AG09309 (cell line): ENCODE measurements at places on chromosomes 4 and X.

DNA sequence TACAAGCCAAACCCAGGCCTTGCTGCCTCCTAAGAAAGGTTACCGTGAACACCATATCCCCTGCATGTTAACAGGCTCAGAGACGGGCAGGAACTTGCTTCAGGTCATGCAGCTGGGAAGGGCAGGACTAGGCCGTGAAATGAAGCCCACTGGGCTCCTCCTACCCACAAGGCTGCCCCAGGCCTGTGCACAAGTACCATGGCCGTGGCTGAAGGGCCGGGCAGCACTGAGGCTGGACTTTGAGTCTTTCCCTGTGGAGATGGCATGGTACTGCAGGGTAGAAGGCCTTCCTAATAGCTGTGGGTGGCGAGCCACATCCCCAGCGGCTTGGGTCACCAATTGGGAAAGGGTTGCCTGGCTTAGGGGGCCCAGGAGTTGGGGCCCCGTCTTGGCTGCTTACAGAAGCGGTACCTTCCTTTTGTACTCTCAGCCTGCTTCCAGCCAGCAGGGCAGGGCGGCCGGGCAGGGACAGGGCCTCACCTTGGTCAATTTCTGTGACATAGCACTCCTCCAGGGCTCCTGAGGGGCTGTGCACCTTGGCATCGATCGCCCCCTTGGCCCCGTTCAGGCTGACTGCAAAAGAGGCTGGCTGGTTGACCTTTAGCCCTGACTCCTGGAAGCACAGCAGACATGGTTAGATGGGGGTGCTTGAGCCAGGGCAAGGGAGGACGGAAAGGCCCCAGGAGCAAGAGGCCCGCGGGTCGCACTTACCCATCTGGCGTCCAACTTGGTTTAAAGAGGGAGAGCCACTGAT is 23.8 kb downstream of the FLNA start:
- no peak for DNase-seq

DNA sequence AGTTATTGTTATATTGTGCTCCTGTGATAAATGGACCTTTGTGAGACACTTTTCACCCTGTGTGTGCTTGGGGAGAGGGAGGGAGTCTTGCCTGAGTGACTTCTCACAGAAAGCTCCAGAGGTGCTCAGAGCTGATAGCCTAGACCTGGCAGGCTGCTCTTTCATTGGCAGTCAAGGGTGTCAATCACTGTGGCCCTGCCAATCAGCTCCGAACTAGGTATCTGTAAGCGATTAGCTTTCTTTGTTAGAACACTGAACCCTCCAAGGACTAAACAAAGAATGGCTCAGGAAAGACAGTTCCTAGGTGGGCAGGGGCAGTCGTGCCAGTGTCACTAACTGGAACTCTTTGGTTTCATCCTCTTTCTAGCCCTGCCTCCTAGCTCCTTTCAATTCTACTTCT is 2.7 kb upstream of the NALF2 start:
- DNase-seq, result no peak

DNA sequence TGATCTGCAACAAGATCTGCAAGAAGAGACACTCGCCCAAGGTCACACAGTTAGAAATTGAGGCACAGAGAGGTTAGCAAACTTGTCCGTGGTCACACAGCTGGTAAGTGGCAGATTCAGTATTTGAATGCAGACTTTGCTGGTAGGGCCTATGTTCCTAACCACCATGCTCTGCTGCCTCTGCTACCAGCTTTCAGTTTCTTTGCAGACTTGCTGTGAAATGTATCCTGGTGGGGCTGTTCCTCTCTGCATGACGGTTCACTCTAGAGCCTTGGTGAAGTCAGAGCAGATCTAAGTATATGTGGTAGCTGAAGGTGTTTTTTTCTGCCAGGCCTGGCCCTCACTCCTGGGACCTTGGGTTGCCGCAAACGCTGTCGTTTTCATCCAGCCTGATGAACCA is 87.1 kb downstream of the BEND2 start:
- DNase-seq, result no peak

DNA sequence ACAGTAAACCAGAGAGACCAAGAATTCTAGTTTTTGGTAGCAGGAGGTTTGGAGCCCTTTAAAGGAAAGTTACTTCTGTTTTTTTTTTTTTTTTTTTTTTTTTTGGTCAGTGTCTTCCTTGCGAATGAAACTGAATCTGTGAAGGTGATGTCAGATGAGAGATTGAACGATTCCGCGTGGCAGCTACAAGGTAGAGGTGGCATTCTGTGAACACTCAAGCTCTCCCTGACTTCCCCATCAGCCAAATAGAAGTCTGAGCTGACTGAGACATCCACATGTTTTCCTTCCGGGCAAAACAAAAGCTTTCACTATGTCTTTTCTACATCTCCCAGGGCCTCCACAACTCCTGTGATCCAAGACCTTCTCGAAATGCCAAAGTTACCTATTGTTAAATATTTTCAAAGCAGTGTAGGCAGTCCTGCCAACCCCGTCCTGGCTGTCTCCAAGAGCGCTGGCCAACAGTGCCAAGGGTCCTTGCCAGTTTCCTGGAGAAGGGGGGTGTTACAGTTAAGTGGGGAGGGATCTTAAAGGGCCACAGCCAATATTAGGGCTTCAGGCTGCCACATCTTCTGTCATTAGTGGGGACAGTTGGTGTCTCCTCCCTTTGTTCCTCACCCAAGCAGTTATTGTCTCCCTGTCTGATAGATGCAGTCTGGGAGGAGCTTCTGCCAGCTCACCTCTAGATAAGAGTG is 102.9 kb upstream of the SLC34A2 start:
- no peak for DNase-seq

DNA sequence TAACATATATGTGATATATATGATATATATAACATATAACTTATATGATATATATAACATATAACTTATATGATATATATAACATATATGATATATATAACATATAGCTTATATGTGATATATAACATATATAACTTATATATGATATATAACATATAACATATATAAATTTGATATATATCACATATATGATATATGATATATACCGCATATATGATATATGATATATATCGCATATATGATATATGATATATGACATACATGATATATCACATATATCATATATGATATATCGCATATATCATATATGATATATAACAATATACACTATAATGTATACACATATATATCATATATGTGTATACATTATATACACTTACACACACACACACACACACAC is 114.3 kb downstream of the ELOVL6 start:
- no peak for DNase-seq

DNA sequence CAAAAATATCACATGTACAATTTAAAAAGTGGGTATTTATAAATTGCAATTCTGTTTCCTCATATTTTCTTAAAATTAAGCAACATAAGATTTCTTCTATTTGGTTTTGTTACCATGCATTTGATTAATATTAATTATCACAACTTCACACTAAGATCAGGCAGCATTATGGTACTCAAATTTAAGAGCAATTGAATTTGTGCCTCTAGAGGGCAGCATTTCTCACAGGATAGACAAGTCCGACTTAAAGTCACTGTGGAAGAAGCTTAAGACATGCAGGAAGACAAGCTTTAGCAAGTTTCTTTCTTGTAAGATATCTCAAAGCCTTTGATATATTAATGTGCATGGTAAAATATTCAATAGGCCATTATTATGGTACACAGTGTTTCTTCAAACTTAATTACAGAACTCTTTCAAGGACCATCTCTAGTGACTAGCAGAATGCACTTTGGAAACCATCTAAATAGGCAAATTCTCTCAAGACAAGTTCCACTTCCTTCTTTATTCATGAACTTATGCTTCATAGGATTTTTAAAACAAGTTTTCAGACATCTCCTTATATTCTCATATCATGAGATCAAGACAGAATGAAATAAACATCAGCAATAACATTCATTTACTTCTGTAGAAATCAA is 35.0 kb downstream of the FBXW7 start:
- peak; percentile 79 for DNase-seq

GRCh38 chrX:46882266-46882665 is 30.0 kb upstream of the JADE3 start:
- no peak for DNase-seq

DNA sequence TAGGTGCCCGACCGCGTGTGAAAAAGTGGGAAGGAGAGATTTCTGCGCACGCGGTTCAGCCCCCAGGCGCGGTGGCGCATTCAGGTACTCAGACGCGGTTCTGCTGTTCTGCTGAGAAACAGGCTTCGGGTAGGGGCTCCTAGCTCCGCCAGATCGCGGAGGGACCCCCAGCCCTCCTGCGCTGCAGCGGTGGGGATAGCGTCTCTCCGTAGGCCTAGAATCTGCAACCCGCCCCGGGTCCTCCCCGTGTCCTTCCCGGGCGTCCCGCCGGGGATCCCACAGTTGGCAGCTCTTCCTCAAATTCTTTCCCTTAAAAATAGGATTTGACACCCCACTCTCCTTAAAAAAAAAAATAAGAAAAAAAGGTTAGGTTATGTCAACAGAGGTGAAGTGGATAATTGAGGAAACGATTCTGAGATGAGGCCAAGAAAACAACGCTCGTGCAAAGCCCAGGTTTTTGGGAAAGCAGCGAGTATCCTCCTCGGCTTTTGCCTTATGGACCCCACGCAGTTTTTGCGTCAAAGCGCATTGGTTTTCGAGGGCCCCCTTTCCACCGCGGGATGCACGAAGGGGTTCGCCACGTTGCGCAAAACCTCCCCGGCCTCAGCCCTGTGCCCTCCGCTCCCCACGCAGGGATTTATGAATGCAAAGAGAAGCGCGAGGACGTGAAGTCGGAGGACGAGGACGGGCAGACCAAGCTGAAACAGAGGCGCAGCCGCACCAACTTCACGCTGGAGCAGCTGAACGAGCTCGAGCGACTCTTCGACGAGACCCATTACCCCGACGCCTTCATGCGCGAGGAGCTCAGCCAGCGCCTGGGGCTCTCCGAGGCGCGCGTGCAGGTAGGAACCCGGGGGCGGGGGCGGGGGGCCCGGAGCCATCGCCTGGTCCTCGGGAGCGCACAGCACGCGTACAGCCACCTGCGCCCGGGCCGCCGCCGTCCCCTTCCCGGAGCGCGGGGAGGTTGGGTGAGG is 3.7 kb downstream of the SHOX start:
- no peak for DNase-seq

- DNase-seq, result no peak
Measured at GRCh38 chrX:40268188-40268520, 170.4 kb upstream of the BCOR start.

GRCh38 chrX:34493086-34493485 is 164.0 kb downstream of the TMEM47 start:
- DNase-seq, result no peak

DNA sequence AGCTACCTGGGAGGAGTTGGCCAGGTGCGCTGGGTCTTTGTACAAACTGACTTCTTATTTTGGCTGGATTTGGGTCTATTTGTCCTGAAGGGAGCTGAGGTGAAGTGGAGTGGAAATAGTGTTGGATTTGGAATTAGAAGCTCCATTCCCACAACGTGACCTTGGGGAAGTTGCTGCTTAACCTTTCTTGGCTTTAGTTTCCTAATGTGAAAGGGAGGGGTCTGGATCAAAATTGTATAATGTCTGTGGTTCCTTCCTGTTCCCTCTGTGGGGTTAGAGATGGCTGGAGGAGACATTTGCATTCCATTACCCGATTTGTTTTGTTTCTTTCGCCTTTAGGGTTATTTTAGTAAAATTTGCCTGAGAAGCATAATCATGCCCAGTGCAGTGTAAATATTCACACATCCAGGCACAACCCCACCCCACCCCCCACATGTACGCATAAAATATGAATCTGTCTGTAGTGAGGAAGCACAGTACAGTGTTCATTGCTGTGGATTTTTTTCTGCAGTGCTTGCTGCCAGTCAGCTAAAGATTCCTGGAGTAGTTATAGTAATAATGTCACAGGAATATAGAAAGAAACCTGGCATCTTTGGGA is 21.5 kb downstream of the JADE1 start:
- DNase-seq, result no peak

GRCh38 chr4:159608436-159608835 is 505.6 kb downstream of the RAPGEF2 start:
- no peak for DNase-seq

DNA sequence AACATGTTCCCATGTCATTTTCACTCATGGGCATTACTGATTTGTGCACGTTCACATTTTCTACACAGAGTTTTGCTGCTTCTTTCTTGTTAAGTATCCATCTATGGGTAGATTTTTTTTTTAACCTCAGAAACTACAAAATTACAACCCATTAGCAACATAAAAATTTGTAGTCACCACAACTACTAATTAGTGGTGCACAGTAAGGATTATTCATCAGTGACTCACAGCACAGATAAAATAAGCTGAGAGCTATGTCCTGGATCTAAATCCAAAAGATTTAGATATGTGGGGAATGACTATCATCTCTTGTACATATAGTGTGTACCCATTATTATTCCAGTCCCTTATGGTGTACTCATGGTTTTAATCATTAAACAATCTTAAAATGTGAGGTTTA is 19.7 kb upstream of the AMELX start:
- peak; percentile 16 for DNase-seq

GRCh38 chr4:81084029-81084428 is 53.5 kb downstream of the BMP3 start:
- DNase-seq, result peak; percentile 57

- DNase-seq, result no peak
Measured at GRCh38 chr4:3371033-3372001, 70.5 kb upstream of the HGFAC start.

DNA sequence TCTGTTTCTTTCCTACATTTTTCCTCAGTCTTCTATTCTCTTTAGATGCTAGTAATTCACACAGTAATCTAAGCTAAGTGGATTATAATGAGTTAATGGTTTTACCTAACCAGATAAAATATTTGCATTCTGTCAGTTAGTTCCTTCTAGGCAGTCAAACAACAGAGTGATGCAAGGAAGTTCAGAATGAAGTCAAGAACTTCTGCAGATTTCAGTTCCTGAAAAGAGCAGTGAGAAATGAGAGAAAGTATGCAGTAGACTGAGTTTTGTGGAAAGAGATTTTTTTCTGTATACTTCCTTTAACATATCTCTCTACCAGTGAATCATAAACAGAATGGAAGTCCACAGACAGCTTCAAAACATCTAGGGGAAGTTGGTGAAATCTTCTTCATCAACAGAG is 774.0 kb upstream of the POU3F4 start:
- DNase-seq, result no peak

- no peak for DNase-seq
Measured at GRCh38 chr4:173538148-173538908, 8.3 kb upstream of the HAND2 start.

DNA sequence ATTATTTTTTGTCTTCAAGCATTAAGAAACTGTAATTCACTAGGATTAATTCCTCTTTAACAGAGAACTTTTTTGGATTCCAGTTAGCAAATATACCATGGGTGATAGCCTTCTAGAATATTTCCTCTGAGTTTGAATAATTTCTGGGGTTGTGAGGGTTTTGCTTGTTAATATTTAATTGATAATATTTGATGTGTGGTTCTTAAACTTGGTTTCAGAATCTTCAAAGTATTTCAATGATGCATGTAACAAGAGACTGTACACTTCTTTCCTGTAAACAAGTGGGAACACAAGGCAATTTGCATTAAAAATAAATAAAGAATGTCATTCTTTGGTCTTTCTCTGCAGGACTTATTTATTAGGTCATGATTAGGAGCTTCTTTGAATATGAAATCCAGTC is 9.5 kb upstream of the C4orf51 start:
- no peak for DNase-seq

GRCh38 chrX:3963980-3964379 is 250.5 kb upstream of the PRKX start:
- no peak for DNase-seq
